Coronary artery (tissue), 2 donors: ENCODE measurements at places on chromosomes 1 and 21.

DNA sequence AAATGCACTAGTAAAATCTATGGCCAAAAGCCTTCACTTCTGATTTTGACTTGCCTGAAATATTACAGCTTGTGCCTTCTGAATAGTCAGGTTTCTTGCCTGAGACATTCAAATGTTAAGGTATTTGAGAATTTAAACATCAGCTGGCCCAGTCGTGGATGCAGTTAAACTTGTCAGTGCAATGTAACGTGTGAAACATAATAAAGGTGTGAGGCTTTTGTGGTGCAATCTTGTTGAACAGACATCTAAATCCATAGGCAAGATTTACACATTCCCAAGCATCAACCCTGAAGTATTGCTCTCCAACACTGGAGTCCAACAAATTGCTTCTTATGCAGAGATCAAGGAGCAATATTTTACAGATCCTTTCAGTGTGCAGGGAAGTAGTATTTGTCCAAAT lies 4.4 kb downstream of the CCN1 start:
- DNase-seq = no peak

DNA sequence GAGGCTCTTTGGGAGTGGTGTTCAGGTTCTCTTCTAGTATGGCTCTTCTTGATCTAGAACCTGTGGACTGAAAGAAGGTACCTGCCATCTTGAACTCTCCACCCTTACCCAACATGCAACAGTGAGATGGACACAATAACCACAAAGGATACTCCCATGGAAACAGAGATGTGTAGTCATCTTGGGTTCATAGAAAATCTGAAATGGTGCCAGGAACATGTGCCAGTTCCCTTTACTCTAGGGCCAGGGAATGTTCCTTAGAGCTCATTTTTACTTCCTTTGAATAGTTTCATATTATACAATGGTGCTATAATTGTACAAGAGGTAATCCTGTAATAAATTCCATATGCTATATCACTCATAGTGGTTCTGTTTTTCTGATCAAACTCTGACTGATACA lies 13.2 kb upstream of the SCYL3 start:
- no peak for DNase-seq

DNA sequence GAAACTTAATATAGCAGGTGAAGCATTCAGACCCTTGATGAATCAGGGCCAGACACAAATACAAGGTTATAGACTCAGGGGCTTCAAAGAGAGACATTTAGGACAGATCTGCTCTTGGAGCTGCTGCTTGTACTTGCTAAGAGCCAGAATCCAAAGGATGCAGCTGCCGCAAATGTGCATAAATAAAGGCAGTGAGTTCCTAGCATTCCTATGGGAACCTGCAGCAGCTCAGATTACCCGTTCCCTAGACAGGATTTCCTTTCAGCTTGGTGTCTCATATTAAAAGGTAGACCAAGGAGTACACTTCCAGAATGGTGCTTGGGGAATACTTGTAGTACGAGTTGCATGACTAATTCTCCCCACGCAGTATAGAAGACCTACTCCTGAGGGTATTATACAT lies 9.7 kb upstream of the LRRC53 start:
- DNase-seq = no peak

DNA sequence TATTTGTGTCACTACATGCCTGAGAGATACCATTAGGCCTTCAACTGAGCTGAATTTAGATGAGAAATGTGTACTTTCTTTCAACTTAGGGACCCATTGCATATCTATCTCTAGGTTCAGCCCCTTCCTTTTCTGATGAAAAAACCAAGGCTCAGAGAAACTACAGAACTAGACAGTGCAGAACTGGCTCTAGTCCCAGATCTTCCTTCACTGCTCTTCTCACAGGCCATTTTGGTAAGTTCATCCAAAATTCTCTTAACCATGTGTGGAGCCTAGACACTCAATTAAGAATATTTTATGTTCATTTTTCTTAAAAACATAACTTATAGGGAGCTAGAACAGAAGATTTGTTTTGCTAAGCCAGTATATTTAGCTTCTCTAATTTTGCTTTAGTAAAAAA lies 128.9 kb downstream of the ASTN1 start:
- no peak for DNase-seq

DNA sequence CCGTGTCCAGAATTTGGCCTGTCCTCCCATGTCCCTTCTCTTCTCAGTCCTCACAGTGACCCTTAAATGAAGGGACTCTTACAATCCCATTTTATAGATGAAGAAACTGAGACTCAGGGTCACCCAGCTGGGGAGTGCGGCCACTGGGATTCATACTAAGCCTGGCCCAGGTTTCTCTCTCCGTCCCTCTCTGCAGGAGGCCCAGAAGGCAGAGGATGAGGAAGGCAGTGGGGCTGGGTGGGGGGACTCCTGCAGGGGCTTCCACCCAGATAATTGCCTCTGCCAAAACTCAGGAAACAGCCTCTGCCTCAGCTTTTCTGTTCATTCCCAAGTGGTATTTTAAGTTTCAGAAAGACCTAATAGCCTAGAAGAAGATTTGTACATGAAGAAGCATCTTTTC lies 299.8 kb downstream of the MATN1 start:
- peak; percentile 35 for DNase-seq

DNA sequence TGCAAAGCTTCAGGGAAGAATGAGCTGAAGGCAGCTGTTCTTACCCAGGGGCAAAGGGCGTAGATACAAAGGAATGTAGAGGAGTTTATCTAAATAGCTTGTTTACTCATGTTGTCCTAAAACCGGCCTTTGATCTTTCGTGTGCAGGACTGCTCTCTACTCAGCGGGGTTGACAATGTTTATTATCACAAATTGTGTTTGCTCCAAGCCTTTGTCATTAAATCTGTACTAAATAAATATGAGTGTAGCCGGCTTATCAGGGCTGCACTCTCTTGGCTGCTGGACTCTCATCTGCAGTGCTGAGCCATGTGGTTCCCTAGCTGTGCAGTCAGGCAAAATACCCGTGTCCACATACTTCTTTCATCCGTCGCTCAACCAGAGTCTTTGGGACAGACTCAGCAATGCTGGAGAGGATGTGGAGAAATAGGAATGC lies 199.0 kb downstream of the LBR start:
- DNase-seq = no peak

DNA sequence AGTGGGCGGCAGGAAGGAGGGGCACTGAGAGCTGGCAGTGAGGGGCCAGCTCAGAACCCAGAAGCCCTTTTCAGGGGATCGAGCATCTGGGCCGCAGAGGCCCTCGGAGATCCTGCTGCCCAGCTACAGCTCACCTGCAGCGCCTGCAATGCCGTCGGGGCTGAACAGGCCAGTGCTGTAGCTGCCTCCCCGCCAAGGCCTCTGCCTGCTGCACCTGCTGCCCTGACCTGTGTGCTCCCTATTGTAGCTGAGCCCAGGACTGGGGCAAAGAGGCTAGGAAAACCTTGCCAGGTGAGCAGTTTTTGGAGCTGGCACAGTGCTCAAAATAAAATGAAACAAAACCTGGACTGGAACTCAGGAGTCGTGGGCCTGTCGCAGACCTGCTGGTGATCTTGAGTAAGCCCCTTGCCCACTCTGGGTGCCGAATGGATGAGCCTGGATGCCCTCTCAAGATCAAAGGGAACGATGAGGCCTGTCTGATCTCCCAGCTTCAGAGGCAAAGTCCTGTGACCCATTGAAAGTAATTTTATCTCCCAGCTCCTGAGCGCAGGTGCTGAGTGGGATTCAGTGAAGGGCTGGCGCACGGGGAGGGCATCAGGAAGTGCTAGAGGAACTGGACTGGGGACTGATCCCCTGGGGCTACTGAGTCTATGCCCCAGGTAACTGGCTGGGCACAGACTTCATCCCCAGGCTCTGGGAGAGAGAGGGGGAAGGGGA lies 154.6 kb downstream of the FOXD2 start:
- no peak for DNase-seq

DNA sequence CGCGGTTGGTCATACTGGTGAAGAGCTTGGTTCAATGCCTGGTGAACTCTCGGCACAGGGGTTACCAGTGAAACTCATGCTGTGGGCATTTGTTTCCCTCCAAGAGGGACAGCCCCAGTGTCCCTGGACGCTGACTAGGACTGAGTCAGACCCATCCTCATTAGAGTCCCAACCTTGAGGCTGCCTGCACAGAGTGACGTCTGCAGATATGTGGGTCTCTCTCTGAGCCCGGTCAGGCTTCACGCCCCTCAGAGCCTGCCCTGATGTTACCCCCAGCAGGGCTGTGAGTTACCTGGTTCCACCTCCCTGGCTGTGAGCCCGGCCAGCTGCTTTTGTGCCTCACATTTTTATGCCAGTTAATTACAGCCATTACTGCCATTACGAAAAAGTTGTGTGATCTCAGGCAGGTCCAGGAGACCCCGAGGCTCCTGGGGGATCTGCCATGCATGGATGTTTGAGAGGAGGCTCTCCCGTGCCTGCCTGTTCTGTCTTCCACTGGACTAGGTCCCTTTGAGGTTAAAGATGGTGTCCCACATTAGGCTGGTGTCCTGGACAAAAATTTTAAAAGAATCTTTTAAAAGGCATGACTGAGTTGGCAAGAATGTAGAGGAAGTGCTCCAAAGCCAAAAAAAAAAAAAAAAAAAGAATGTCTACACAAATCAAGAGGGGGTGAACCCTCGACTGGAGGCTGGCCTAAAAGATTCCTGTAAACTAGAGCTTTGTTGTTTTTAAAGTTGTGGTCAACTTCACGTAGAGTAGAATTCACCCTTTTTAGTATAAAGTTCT lies 36.6 kb upstream of the PADI1 start:
- DNase-seq = no peak

DNA sequence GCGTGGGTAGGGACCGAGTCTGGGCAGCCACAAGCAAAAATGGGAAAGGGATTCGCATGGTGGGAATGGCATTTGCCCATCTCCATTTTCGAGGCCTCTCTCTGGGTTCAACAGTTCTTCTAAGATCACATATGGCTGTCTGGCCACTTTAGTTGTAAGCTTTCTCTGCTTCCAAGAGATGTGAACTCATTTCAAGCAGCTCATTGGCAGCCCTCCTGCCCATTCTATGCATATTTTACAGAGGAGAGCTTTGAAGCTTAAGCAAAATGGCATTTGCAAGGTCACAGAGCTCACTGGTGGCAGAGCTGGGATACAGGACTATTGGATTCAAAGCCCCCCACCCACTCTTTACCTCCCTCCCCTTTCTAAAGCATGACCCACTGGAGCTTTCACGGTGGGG lies 93.7 kb downstream of the HHIPL2 start:
- no peak for DNase-seq

DNA sequence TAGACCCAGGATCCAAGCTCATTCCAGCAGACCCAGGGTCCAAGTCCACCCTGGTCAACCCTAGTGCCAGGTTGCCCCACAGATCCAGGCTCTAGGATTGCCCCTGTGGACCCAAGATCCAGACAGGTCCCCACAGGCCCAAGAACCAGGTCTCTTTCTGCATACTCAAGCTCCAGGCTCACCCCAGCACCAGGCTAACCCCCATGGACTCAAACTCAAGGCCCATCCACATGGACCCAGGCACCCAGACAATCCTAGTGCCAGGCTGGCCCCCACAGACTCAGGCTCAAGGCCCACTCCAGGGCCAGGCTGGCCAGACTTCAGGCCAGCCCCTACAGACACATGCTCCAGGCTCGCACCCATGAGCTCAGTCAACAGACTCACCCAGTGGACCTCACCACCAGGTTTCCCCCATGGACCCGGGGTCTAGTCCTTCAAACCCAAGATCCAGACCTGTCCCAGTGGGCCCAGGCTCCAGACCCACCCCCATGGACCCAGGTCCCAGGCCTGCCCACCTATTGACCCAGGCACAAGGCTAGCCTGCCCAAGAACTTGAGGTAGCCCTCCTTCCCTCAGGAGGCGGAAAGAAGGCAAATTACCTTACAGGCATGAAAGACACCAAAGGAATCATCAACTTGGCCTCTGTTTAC lies 124.4 kb downstream of the SMYD3 start:
- no peak for DNase-seq

GRCh38 chr1:111516005-111516535 lies 12.6 kb upstream of the ADORA3 start:
- DNase-seq = peak; percentile 82

DNA sequence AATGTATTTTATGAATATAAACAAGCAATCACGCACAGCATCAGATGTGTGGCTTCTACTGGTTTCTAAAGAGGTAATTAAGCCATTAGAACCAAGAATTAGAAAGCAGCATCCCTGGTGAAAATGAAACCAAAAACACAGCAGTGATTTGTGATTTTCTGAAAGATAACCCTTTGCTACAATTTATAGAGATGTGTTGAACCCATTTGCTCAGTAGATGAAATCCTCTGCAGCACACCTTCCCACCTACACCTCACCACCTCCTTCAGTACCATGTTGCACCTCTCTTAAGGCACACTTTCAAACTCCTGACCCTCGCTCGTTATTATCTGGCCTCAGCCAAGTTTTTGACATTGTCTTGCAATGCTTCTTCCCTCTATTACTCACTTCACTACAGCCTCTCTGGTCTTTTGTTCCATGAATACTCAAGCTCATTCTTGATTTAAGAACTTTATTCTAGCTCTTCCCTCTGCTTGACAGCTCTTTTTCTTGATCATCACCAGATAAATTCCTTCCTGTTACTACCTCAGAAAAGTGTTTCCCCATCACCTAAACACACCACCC lies 38.6 kb downstream of the NSL1 start:
- no peak for DNase-seq

GRCh38 chr1:211258310-211258755 lies 833 bp upstream of the RCOR3 start:
- peak; percentile 90 for DNase-seq

GRCh38 chr1:187383366-187383765 lies 554.6 kb downstream of the PLA2G4A start:
- no peak for DNase-seq

- DNase-seq = no peak
These were observed 9.8 kb downstream of the STPG1 start for GRCh38 chr1:24403806-24404205.

DNA sequence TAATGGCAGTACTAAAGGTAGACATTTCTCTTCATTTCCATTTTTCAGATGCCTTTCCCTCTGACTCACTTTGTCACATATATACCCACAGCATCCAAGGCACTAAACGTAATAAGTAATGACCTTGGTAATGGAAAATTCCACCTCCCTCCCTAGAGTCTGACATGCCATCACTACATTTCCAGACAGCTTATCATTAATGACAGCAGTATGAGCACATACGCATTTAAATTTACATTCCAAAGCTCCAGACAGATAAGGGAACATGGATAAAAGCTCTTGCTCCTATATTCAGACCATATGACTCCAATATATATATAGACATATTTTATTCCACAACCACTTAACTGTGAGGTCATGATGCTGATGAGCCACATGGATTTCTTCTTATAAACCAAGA lies 191.7 kb upstream of the GORAB start:
- no peak for DNase-seq

GRCh38 chr1:204453141-204453772 lies 41.3 kb downstream of the PIK3C2B start:
- no peak for DNase-seq

GRCh38 chr1:156086256-156086662 lies 4.0 kb upstream of the MEX3A start:
- no peak for DNase-seq

DNA sequence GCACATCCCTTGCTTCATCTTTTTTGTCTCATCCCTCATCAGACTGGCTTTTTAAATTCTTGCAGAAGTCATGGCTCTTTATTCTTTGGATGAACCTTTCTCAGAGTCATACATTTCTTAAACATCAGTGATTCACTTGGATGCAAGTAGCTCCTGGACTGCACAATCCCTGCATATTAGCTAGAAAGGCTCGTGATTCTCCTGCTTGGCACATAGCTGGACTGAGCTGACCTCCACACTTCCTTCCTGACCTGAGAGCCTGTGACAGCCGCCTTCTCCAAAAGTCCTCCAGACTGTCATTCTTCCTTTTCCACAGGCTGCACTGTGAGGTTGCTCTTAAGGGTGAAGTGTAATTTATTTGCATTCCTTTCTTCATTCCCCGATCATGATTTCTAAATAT lies 109.4 kb downstream of the RGL1 start:
- no peak for DNase-seq
